Stimulated activated CD8-positive, alpha-beta memory T cell treated with anti-CD3 and anti-CD28 coated beads, Interleukin-4, amount 100 ng/mL, for 1 hour (primary cell): ENCODE measurements at places on chromosomes 2 and 18.

DNA sequence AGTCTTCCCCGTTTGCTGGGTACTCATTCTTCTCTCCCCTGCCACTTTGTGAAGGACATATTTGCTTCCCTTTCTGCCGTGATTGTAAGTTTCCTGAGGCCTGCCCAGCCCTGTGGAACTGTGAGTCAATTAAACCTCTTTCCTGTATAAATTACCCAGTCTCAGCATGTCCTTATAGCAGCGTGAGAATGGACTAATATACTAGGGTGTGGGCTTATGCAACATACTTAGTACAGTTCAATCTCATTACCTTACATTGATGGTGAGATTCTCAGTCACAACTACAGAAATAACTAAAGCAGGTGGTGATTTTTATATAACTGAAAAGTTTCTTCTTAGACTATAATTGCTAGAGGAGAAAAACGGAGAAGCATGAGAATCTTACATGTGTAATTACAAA lies 237.9 kb upstream of the MMADHC start:
- no peak for DNase-seq

GRCh38 chr2:118841828-118842461 lies 5.5 kb downstream of the EN1 start:
- no peak for DNase-seq

DNA sequence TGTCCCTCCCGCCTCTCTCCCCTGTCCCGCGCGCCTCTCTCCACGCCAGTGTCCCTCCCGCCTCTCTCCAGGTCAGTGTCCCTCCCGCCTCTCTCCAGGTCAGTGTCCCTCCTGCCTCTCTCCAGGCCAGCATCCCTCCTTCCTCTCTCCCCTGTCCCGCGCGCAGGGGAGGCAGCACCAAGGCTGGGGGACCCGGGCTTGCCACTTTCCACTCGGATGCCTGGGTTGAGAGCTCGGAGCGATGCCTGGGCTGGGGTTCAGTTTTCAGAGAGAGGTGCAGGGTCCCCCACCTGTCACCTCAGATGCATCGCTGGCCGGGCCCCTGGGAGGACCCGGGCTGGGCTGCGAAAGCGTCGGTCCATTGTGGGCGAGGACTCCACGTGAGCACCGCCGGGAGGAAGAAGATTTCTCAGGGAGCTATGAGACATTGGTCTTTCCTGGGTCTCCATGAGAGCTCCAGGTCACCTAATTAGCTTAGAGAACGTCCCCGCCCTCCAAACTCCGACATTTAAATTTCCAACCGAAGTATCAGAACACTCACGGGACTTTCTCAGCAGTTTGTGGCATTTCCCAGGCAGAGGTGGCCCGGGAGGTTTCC lies 2.1 kb downstream of the FBLN7 start:
- DNase-seq, result no peak

- no peak for DNase-seq
Measured at GRCh38 chr2:54083021-54083420, 32.4 kb upstream of the ACYP2 start.

DNA sequence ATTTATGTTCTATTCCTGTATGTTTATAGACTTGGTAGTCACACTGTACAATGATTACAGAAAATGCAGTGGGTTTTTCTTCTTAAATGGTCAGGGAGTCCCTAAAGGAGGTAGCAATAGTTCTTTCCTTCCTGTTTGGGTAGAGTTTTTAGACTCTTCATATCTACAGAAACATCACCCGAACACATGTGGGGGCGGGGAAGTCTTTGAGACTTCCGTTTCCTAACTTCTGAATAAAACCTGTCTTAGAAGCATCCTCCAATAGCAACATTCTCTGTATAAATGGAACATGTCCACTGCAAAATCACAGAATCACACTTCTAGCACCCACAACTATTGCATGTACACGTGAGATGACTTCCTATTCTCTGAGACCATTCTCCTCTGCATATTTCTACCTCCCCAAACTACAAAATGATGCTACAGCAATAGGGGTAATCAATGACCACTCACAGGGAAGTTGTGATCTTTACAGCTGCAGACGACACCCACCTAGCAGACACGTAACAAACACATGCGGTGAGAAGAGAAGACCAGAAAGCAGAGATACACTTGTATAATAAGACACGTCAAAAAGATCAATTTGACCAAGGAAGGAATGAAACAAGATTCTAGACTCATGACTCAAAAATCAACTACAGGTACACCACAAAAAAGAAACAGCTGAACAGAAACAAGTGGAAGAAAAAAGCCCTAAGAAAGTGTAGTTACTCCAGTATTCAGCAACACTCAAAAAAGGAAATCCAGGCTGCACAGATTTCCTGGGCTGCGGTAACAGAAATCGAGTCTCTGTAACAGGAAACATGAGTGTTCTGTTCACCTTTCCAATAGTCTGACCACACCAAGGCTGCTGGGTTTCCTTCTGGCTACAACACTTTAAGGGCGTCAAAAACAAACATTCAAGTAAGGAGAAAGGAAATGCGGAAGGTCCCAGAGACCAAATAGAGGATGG lies 120.4 kb downstream of the ZNF516 start:
- DNase-seq, result no peak

DNA sequence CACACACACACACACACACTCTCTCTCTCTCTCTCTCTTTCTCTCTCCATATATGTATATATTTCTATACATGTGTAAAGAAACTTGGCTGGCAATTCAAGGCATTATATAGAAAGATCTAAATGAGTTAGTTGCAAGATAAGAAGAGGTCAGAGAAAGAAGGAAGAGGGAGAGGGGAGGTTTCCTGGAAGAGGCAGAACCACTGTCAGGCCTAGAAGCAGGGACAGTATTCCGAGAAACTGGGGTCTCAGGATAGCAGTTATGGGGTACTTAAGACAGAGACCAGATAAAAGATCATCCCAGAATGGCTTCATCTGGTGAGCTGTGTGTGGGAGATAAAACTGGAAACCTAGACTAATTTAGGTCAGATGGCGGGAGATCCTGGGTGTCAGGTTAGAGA lies 180.8 kb downstream of the CAMKMT start:
- no peak for DNase-seq

GRCh38 chr2:106223347-106223746 lies 29.2 kb upstream of the UXS1 start:
- DNase-seq, result no peak

GRCh38 chr2:158127380-158127804 lies 25.7 kb downstream of the UPP2 start:
- DNase-seq, result no peak
